ENCODE measurements at places on chromosomes 2 and 18. TPM values are rescaled to one million over a fixed set of nuclear protein-coding genes. Genes with fewer than 3 reads are reported as not detected.

The L3MBTL4 gene
- 2.9 TPM for total RNA-seq

The LRP2 gene
- total RNA-seq, result not detected

GRCh38 chr2:150036622-150037021 lies 449.0 kb upstream of the MMADHC start:
- no peaks in the 10 kb centered on the region for H3K4me1 ChIP-seq
- no peaks in the 10 kb centered on the region for H3K36me3 ChIP-seq
- no peak overlapping the region for H3K27ac ChIP-seq

DNA sequence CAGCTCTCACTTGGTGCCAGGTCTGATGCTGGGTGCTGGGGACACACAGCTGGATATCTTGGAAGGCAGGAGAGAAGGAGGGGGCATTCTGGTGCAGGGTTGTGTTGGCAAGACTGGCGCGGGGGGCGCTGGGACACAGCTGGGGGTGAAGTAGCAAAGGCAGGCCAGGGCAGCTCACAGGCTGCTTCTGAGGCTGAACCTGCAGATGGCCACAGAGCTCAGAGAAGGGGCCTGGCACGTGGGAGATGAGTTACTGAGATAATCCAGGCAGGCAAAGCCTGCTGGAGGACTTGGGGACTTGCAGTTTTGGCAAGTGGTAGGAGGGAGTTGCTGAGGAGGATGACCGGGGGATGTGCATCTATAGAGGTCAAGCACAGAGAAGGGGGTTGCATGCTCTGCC lies 16.2 kb upstream of the DGKD start:
- DNase-seq, result no peak
- H3K4me1 ChIP-seq, result no peaks in the 10 kb centered on the region
- H3K27ac ChIP-seq, result no peak overlapping the region

DNA sequence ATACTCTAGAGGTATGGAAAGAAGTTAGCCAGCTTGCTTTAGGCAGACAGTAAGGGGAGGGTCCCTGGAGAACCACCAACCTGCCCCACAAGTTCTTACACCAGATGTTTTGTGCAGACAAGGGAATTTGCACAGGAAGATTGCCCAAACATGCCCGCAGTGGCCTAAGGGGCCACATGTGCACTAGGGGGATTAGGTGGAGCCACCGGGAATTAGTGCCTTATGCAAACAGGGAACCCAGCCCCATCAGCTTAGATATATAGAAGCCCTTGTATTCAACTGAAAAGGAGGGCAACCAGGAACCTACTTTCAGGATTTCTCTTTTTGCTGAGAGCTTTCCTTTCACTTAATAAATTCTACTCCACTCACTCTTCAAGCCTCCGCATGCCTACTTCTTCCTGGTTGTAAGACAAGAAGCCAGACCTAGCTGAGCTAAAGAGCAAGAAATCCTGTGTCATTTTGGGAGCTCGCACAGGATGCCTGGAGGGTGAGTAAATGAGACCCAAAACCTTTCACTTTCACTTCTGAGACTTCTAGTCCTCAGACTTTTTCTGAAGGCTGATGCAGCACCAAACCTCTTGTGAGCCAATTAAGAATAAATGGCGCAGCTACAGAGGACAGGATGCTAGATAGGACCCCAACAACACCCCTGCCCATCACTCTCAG lies 146.3 kb downstream of the GCA start:
- H3K36me3 ChIP-seq, result no peaks in the 10 kb centered on the region
- H3K27ac ChIP-seq, result no peak overlapping the region
- H3K4me3 ChIP-seq, result no peak overlapping the region
- no peak for DNase-seq
- H3K4me1 ChIP-seq, result no peaks in the 10 kb centered on the region
- no peaks in the 10 kb centered on the region for H3K27me3 ChIP-seq

DNA sequence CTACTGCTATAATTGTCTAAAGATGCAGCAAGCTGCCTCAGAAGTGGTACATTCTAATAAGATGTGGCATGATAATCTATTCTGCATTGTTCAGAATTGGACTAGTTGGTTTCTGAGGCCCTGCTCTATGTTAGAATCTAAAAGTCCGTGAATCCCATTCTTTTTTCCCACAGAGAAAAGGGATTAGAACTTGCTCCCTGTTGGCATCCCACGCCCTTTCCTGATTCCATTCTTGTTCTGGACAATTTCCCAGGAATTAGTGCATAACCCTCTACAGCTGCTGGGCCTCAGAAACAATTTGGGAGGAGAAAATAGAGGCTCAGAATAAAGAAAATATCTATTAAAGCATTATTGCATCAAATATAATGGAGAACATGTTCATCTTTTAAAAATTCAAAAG lies 282.7 kb downstream of the NRXN1 start:
- no peaks in the 10 kb centered on the region for H3K27me3 ChIP-seq
- no peak overlapping the region for H3K27ac ChIP-seq
- H3K4me1 ChIP-seq, result peaks cover 15% of the 10 kb centered on the region
- H3K36me3 ChIP-seq, result no peaks in the 10 kb centered on the region

The ADD2 gene
- total RNA-seq, result 8.6 TPM

DNA sequence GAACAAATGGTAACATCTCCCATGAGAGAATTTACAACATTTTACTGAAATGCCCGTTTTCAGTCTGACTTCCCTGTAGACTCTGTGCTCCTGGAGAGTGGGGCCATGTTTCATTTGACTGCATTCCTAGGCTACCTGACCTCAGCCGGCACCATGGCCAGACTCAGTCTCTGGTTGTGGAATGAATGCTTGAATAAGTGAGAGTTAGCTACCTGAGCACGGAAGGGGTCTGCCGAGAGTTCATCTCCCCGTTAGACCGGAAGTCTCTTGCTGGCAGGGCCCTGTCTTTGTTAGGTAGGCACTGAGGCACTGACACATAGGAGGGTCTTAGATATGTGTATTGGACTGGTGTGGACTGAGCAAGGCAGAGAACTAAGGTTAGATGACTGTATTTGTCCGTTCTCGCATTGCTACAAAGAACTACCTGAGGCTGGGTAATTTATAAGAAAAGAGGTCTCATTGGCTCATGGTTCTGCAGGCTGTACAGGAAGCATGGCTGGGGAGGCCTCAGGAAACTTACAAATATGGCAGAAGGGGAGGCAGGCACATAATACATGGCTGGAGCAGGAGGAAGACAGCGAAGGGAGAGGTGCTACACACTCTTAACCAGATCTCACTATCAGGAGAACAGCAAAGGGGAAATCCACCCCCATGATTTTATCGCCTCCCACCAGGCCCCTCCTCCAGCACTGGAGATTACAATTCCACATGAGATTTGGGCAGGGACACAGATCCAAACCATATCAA lies 271.2 kb downstream of the GLI2 start:
- no peaks in the 10 kb centered on the region for H3K4me1 ChIP-seq
- no peak overlapping the region for H3K4me3 ChIP-seq
- peak; percentile 74 for DNase-seq
- H3K27me3 ChIP-seq, result no peaks in the 10 kb centered on the region
- H3K27ac ChIP-seq, result no peak overlapping the region

DNA sequence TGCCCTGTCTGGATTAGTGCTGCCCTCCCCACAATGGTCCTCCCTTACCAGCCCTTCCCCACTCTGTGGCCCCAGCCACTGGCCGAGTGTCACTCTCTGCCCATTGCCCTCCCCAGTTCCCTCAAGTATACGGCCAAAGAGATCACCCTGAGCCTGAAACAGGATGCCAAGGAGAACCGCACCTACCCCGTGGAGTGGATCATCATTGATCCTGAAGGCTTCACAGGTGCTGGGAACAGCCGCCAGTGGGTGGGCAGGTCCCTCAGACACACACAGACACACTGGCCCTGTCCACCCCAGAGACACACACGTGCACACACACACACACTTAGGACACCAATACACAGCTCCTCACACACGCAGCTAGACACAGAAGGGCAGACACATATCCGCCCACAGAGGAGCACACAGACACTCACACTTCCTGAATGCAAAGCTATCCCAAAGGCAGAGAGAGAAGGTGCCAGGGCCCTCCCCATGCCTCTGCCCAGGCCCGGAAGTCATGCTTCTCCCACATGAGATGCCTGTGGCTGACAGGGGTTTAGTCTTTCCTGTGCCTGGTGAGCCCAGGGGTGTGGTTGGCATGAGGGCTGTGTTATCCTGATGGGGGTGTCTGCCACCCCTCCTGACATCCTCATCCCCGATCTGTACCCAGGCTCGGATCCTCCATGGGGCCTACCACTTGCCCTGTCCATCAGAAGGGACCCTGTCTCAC lies 2.9 kb downstream of the CHRND start:
- H3K27me3 ChIP-seq, result no peaks in the 10 kb centered on the region
- DNase-seq, result no peak
- no peak overlapping the region for H3K4me3 ChIP-seq
- peaks cover 17% of the 10 kb centered on the region for H3K4me1 ChIP-seq
- no peaks in the 10 kb centered on the region for H3K36me3 ChIP-seq

GRCh38 chr2:112757265-112757664 lies 7.1 kb downstream of the CKAP2L start:
- no peak overlapping the region for H3K4me3 ChIP-seq
- no peak for DNase-seq

- DNase-seq, result no peak
- H3K4me1 ChIP-seq, result peaks cover 5% of the 10 kb centered on the region
- no peak overlapping the region for H3K27ac ChIP-seq
- H3K36me3 ChIP-seq, result no peaks in the 10 kb centered on the region
- no peak overlapping the region for H3K4me3 ChIP-seq
- H3K27me3 ChIP-seq, result no peaks in the 10 kb centered on the region
Measured at GRCh38 chr2:103785432-103785831, 1023.6 kb downstream of the TMEM182 start.

DNA sequence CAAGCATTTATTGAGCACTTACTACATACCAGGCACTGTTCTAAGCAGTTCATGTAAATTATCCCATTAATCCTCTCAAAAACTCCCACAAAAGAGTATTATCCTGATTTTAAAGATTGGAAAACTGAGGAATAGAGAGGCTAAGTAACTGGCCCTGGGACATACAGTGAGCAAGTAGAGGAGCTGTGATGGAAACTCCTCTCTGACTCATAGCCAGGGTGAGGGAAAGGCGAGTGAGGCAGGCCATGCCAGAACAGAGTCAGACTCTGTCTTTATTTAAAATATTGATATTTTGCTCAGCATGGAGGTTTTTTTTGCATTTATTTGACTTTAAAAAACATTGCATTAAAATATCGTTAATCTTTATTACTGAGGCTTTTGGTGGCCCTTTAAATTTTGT lies 208.0 kb downstream of the LOXHD1 start:
- H3K4me1 ChIP-seq, result no peaks in the 10 kb centered on the region
- H3K36me3 ChIP-seq, result peaks cover 8% of the 10 kb centered on the region
- no peak overlapping the region for H3K4me3 ChIP-seq
- no peak overlapping the region for H3K27ac ChIP-seq

- H3K4me1 ChIP-seq, result no peaks in the 10 kb centered on the region
- no peak overlapping the region for H3K27ac ChIP-seq
- DNase-seq, result no peak
- H3K4me3 ChIP-seq, result no peak overlapping the region
- H3K36me3 ChIP-seq, result no peaks in the 10 kb centered on the region
Measured at GRCh38 chr2:149765003-149765402, 177.4 kb upstream of the MMADHC start.

GRCh38 chr18:31424383-31424988 lies 23.1 kb upstream of the DSG3 start:
- no peak overlapping the region for H3K27ac ChIP-seq
- H3K36me3 ChIP-seq, result no peaks in the 10 kb centered on the region
- no peak overlapping the region for H3K4me3 ChIP-seq
- H3K4me1 ChIP-seq, result no peaks in the 10 kb centered on the region
- DNase-seq, result no peak
- no peaks in the 10 kb centered on the region for H3K27me3 ChIP-seq

DNA sequence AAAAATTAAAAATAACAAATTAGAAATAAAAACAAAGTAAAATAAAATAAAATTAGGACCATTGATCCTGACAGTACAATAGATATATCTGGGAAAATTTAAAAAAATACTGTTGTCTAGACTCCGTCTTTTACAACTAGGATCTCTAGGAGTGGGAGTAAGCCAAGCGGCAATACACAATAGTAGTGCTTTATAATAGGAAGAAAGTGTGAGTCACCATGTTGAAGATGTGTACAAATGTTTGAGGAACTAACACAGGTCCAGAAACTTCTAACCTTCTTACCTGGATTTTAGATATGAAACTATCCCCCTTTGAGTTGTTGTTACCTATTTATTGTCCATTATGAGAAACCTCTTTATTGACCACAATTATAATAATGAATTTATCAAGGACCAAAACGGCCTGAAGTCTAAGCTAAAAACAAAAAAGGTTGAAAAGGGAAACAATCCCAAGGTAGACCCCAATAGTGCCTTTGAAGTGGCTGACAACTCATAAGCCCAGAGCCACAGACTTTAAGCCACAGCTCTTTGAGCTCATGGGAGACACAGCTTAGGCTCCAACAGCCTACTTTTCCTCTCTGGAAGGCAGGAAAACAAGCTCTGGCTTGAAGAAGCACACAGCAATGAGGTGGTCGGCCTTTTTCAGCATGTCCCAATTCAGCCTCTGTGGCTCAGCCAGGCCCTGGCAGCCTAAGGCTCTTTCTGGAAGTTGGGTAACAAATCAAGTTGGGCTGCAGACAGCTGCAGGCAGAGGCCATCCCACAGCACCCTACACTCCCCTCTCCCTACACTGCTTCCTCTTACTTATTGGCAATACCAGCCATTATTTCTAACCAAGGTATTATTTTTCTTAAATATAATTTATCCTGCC lies 62.9 kb downstream of the AQP4 start:
- H3K4me1 ChIP-seq, result no peaks in the 10 kb centered on the region
- no peak for DNase-seq
- no peak overlapping the region for H3K4me3 ChIP-seq
- H3K27me3 ChIP-seq, result no peaks in the 10 kb centered on the region

The HTRA2 gene
- total RNA-seq, result 29.9 TPM

GRCh38 chr2:105104208-105104731 lies 66.4 kb downstream of the MRPS9 start:
- H3K4me3 ChIP-seq, result no peak overlapping the region
- no peak for DNase-seq
- H3K36me3 ChIP-seq, result peaks cover 14% of the 10 kb centered on the region
- H3K27me3 ChIP-seq, result no peaks in the 10 kb centered on the region
- H3K4me1 ChIP-seq, result no peaks in the 10 kb centered on the region

- H3K4me1 ChIP-seq, result peaks cover 58% of the 10 kb centered on the region
- H3K27me3 ChIP-seq, result no peaks in the 10 kb centered on the region
- H3K4me3 ChIP-seq, result no peak overlapping the region
- no peak for DNase-seq
- no peaks in the 10 kb centered on the region for H3K36me3 ChIP-seq
- H3K27ac ChIP-seq, result no peak overlapping the region
Measured at GRCh38 chr2:240439698-240440151, 4.3 kb downstream of the GPC1 start.

The FSHR gene
- not detected for total RNA-seq

DNA sequence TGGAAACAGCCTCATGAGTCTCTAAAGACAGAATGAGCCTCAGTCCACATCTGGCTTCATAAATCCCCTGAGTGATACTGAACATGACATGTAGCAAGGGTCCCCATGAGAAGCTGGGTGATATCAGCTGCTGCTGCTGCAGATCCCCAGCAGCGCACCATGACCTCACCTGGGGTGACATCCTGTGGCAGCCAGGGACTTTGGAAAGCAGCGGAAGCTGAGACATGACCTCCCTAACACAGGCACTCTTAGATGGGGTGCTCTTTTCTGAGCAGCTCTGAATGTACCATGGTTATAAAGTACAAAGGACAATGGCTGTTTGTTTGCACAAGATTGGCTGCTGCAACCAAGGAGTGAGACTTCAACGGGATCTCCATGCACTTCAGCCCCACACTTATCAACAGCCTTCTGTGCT lies 74.7 kb upstream of the TMEM200C start:
- H3K4me1 ChIP-seq, result no peaks in the 10 kb centered on the region
- no peaks in the 10 kb centered on the region for H3K27me3 ChIP-seq
- H3K36me3 ChIP-seq, result no peaks in the 10 kb centered on the region
- H3K27ac ChIP-seq, result no peak overlapping the region
- no peak for DNase-seq
- no peak overlapping the region for H3K4me3 ChIP-seq

The CACNB4 gene
- 1.7 TPM for total RNA-seq

The AMER3 gene
- 0.06 TPM for total RNA-seq

Measured in esophagus muscularis mucosa (tissue), 4 donors.